ENCODE measurements at places on chromosomes 2 and 18. TPM values are rescaled to one million over a fixed set of nuclear protein-coding genes. Genes with fewer than 3 reads are reported as not detected.

DNA sequence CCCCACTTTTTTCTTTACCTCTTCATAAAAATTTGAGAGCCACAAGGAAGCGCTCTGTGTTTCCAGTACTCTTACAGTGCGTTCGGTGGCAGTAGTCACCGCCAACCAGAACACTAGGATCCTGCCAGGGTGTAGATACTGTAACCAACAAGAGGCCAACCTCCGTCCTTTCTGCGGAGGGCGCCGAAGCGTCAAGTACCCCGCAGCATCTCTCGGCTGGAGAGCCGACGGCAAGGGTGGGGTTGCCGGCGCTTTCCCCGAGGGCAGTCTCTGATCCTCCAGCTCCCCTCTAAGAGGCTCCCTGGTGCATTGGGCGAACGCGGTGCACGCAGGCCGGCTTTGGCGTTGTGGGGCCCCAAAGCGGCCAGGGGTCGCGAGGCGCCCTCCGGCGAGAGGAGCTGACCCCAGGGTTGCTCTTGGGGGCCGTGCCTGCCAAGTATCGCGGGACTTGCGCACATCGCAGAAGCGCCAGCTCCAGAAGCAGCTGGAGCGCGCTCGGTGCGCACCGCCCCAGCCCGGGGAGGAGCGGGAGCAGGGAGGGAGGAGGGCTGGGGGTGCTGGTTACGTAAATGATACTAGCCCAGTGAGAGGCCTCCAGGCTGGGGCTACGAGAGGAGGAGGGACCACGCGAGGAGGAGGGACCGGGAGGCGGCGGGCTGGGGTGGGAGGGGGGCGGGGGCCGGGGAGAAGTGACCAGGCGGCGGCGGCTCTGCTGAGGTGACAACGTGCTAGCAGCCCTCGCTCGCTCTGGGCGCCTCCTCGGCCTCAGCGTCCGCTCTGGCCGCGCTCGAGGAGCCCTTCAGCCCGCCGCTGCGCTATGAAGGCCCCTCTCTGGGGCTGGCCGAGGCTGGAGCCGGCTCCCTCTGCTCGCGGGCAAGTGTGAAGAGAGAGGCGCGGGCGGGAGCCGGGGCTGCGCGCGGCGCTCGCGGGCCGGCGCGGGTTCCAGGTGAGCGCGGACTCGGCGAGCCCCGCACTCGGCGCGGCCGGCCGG is at the start of gene GALNT13:
Gene GALNT13 (plus strand): TSS at position 692 of the 991 bp plus-strand sequence.
- DNase-seq, result peak; percentile 78

- DNase-seq, result no peak
Observed at GRCh38 chr2:45300026-45300750, 290.9 kb upstream of the SIX2 start.

UGT1A10 gene
- polyA plus RNA-seq, result not detected

DLGAP1 gene
- polyA plus RNA-seq, result 1.5 TPM

TWIST2 gene
- 5.6 TPM for polyA plus RNA-seq

GRCh38 chr2:64021578-64021977 is 2.4 kb upstream of the VPS54 start:
- no peak for DNase-seq

DNA sequence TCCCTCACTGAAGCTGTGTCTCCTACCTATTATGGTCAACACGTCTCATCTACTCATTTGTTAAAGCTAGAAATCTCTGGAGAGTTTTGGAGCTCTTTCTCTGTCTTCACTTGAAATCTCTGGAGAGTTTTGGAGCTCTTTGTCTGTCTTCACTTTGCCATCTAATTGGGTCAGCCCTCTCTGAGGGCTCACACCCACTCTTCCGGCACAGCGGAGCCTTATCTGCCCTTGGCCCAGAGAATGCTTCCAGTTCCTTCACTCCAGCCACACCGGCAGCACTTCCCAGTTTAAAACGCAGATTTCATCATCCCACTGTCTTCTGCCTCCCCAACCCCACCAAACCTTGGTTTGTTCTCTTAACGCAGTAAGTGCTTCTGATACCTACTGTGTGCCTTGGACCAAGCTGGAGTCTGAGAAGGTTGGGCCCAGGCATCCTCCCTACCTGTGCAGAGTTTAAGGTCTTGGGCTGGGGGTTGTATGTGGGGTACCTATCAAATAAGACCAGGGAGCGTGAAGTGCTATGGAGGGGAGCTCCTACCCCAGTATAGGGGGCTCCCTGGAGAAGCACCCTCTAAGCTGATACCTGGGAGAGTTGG is 5.0 kb downstream of the HPCAL1 start:
- no peak for DNase-seq

GRCh38 chr2:206584323-206585116 is 57.8 kb upstream of the FAM237A start:
- no peak for DNase-seq
